ENCODE measurements at places on chromosomes 12 and 14.

DNA sequence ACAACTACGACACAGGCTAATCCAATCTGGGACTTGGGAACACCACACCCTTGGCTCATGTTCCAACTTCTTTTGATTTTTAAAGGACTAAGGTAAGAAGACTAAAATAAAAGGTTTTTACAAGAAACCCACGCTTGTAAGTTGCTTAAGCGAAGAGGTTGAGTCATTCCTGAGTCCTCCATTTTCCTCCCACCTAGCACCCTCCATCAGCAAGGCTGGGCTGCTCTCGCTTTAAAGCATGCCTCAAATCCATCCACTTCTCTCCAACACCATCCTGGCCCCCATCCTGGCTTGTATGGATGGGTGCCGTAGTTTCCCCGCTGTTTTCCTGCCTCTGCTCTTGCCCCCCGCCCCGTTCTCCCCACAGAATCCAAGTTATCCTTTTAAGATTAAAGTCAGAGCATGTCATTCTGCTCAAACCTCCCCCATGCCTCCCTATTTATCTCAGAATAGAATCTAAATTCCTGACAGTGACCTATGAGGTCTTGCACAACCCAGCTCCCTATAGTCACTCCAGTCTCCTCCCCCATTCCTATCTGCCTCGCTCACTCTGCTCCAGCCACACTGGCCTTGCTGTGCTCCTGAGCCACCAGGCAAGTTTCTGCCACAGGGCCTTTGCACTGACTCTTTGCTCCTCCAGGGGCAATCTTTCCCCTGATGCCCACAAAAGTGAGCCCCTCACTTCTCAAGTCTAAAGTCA lies 34.5 kb downstream of the SCARB1 start:
- H3K36me3 ChIP-seq = no peaks in the 10 kb centered on the region
- H3K27ac ChIP-seq = peak overlapping the region; percentile 21
- H3K4me1 ChIP-seq = peaks cover 11% of the 10 kb centered on the region
- H3K27me3 ChIP-seq = no peaks in the 10 kb centered on the region

DNA sequence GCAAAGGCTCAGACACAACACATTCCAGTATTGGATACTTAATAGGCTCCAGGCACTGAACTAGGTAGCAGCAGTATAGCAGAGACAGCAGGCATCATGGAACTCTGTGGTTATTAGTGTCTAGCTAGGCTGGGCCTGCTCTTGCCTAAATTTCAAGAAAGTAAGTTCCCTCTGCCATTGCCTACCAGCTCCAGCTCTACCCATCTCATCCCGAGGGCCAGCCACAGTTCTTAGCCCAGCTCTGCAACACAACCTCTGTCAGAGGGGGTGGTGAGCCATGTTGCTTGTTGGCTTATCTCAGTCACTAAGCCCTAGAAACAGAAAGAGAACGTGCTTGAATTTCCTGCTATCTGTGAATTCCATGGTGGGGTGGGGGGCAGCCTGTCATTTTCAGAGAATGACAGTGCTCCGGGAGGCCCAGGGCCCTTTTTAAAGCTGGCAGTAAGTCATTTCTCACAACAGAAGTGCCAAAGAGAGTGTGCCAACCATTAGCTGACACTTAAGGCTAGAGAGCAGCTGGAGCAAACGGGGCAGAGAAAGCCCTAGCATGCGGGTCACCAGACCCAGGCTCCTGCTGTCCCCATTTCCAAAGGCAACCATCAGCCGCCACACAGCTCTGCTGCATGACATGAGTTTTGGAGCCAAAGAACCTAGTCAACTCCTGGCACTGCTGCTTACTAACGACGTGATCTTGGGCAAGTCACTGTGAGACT lies 105.9 kb downstream of the PRMT8 start:
- no peak overlapping the region for H3K4me3 ChIP-seq
- no peak for DNase-seq
- H3K36me3 ChIP-seq = no peaks in the 10 kb centered on the region
- H3K4me1 ChIP-seq = peaks cover 12% of the 10 kb centered on the region
- H3K27ac ChIP-seq = no peak overlapping the region

DNA sequence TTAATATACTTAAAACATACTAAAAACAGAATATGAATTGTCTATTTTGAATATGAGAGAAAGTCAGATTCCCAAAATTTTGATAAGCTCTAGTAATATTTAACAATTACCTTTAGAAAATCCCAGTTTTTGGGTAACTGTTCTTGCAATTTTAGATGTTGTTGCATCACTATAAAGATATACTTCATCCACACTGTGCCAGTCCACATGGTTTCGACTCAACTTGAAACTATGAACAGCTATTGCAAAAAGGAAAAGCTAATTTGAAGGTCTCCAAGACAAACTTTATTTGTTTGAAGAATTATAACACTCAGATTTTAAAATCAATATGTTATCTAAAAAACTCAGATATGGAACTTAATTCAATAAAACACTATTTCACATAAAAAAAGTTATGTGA lies 59.9 kb downstream of the DDHD1 start:
- H3K36me3 ChIP-seq = no peaks in the 10 kb centered on the region
- DNase-seq = no peak
- H3K27ac ChIP-seq = no peak overlapping the region
- H3K4me1 ChIP-seq = no peaks in the 10 kb centered on the region
- no peaks in the 10 kb centered on the region for H3K27me3 ChIP-seq

GRCh38 chr14:91884664-91885063 lies 17.3 kb upstream of the TC2N start:
- H3K27me3 ChIP-seq = no peaks in the 10 kb centered on the region
- no peaks in the 10 kb centered on the region for H3K36me3 ChIP-seq
- H3K4me3 ChIP-seq = no peak overlapping the region
- no peak overlapping the region for H3K27ac ChIP-seq

DNA sequence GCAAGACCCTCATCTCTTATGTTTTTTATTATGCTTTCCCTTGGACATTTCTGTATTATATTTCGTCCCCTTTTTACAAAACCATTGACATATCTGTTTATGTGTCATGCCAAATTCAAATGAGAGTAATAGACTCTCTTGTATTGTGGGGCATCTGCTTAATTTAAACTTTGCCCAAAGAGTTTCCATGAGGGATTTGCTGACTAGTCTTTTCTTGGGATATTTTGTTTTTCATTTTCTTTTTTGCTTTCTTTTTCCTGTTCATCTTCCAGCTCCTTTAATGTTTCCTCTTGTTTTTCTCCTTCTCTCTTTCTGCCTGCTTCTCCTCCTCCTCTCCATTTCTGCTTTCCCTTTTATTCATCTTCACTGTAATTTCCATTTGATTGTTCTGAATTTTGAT lies 13.8 kb upstream of the ZNF26 start:
- H3K27ac ChIP-seq = no peak overlapping the region
- H3K27me3 ChIP-seq = no peaks in the 10 kb centered on the region
- no peaks in the 10 kb centered on the region for H3K4me1 ChIP-seq
- H3K4me3 ChIP-seq = no peak overlapping the region
- DNase-seq = no peak

GRCh38 chr14:77761205-77761931 lies 412 bp upstream of the SNW1 start:
- peak; percentile 78 for DNase-seq
- no peaks in the 10 kb centered on the region for H3K4me1 ChIP-seq
- H3K4me3 ChIP-seq = peak overlapping the region; percentile 35
